ENCODE measurements at places on chromosomes 3 and 15. TPM values are rescaled to one million over a fixed set of nuclear protein-coding genes. Genes with fewer than 3 reads are reported as not detected.

- no peak for DNase-seq
- no peaks in the 10 kb centered on the region for H3K36me3 ChIP-seq
- H3K27ac ChIP-seq = no peak overlapping the region
Measured at GRCh38 chr15:96362011-96362754, 31.7 kb downstream of the NR2F2 start.

- H3K27ac ChIP-seq = no peak overlapping the region
- H3K4me1 ChIP-seq = no peaks in the 10 kb centered on the region
- no peaks in the 10 kb centered on the region for H3K27me3 ChIP-seq
Measured at GRCh38 chr3:57983734-57984518, 24.3 kb upstream of the FLNB start.

DNA sequence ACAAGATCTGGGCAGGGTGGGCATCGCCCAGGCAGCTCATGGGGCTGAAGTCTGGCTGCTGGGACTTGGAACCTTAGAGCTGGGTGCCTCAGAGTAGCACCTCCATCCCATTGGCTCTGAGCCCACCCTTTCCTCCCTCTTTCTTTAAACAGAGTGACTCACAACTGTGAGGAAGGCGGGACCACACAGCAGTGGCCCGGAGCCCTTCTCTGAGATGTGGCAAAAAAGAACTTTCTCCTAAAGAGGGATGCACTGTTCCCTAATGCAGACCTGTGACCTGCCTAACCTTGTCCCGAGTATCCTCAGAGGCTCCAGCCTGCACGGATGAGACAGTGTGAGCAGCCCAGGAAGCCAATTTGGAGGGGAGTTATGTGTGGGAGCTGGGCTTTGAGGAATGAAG is 23.6 kb downstream of the PRR20G start:
- no peak for DNase-seq
- no peak overlapping the region for H3K27ac ChIP-seq
- H3K27me3 ChIP-seq = no peaks in the 10 kb centered on the region
- H3K4me1 ChIP-seq = no peaks in the 10 kb centered on the region
- H3K36me3 ChIP-seq = no peaks in the 10 kb centered on the region

GRCh38 chr15:29631076-29632070 is 190.9 kb downstream of the TJP1 start:
- no peaks in the 10 kb centered on the region for H3K4me1 ChIP-seq
- no peak for DNase-seq
- no peaks in the 10 kb centered on the region for H3K27me3 ChIP-seq
- no peaks in the 10 kb centered on the region for H3K36me3 ChIP-seq
- no peak overlapping the region for H3K4me3 ChIP-seq

Gene ALCAM
- total RNA-seq = 20.3 TPM
